ENCODE measurements at places on chromosomes 6 and 20.

GRCh38 chr20:58868795-58869194 lies 16.3 kb downstream of the GNAS start:
- no peak for DNase-seq

- DNase-seq = no peak
Measured at GRCh38 chr6:154359161-154359574, 2.6 kb upstream of the IPCEF1 start.

GRCh38 chr20:3407771-3408637 lies 535 bp upstream of the DNAAF9 start:
- DNase-seq = peak; percentile 64

GRCh38 chr20:771741-772464 lies 3.6 kb upstream of the SLC52A3 start:
- DNase-seq = no peak

DNA sequence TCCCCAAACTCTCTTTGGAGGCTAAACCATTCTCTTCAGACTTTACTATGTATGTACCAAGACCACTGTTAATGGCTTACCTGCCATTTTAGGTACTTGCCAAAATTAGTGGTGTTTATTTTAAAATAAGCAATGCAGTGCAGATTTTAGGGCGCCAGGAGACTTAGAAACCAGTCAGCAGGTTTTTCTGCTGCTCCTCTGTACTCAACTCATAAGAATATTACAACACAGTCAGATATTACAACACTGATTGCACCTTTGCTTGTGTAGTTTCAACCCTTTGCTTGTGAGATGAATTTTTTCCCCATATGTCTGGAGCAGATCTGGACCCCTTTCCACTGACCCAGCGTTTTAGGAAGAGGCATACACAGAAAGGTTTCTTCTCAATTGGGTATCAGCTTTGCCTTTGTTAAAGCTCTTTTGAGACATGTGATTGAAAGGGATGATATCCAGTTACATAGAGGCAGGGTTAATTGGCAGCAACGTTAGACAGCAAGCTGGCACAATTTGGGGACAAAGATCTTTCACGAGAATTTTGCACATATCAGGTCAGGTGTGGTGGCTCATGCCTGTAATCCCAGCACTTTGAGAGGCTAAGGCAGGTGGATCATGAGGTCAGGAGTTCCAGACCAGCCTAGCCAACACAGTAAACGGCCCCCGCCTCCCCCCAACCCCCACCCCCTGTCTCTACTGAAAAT lies 6.2 kb downstream of the TTPAL start:
- DNase-seq = no peak

Data from effector CD8-positive, alpha-beta T cell (primary cell).